ENCODE measurements at places on chromosomes 4 and X.

DNA sequence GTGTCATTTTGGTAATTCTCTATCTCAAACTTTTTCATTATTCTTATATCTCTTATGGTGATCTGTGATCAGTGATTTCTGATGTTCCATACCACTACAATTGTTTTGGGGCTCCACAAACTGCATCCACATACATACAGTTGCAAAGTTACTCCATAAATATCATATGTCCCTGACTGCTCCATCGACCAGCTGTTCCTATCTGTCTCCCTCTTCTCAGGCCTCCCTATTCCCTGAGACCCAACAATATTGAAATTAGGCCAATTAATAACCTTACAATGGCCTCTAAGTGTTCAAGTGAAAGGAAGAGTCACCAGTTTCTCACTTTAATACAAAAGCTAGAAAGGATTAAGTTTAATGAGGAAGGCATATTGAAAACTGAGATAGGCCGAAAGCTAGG is 108.7 kb downstream of the ANAPC10 start:
- no peak for DNase-seq

- DNase-seq = no peak
Measured at GRCh38 chr4:145821766-145822165, 116.9 kb downstream of the ZNF827 start.

- DNase-seq = no peak
Measured at GRCh38 chr4:24975510-24975909, 55.2 kb downstream of the LGI2 start.

DNA sequence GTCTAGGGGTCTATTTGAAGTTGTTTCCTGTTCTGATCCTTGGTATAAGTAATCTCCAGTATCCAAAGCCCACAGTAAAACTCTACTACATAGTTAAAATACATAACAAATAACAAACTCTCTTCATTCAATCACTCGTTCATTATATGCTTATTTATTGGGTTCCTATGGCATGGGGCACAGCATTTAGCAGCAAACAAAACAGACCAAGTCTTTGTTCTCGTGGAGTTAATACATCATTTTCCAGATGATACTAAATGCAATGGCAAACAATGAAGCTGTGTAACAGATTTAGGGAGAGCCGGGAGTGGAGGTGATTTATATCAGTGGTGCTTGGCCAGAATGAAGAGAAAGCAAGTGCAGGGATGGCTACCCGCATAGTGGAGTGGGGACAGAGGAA is 36.6 kb upstream of the SPARCL1 start:
- DNase-seq = no peak
